ENCODE measurements at places on chromosomes 12 and 14. TPM values are rescaled to one million over a fixed set of nuclear protein-coding genes. Genes with fewer than 3 reads are reported as not detected.

Gene TAS2R7
- total RNA-seq = not detected

Gene FRMD6
- total RNA-seq = 35.7 TPM

Gene ACOT6
- total RNA-seq = not detected

Gene CCDC175
- not detected for total RNA-seq

Gene CCDC197
- total RNA-seq = not detected

Gene KCNMB4
- total RNA-seq = not detected

- DNase-seq = no peak
Measured at GRCh38 chr14:29391801-29392200, 535.8 kb downstream of the PRKD1 start.

DNA sequence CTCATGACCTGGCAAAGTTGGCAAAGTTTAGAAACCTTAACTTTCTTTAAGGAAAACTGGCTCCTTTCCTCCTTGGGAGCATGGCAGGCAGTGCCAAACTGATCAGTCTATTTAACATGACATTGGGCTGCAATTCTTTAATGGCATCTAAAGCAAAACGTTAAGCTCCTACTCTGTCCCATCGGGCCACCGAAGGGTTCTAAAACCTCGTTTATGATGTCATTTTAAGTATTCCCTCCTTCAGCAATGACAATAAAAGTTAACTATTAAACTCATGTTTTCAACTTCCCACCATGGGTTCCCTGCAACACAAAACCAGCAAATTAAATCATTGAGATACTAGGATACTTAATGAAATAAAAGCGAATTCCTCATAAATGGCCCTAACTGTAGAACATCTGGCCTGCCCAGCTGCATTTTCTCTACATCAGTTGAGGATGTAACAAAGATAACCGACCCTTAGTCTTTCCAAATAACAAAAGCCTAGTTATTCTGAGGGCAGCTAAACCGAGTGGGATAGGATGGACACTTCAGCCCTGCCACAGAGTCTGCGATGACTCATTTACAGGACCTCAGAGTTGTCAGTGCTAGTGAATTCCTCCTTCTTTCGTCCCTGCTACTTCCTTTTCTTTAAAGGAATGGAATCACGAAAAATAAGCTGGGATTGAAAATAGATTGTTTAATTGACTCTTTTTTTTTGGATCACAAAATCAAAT, 34.5 kb upstream of the RIC8B start:
- DNase-seq = no peak

- DNase-seq = no peak
Measured at GRCh38 chr12:128966203-128966810, 113.0 kb downstream of the GLT1D1 start.

GRCh38 chr12:76590131-76590530, 30.6 kb upstream of the OSBPL8 start:
- no peak for DNase-seq

DNA sequence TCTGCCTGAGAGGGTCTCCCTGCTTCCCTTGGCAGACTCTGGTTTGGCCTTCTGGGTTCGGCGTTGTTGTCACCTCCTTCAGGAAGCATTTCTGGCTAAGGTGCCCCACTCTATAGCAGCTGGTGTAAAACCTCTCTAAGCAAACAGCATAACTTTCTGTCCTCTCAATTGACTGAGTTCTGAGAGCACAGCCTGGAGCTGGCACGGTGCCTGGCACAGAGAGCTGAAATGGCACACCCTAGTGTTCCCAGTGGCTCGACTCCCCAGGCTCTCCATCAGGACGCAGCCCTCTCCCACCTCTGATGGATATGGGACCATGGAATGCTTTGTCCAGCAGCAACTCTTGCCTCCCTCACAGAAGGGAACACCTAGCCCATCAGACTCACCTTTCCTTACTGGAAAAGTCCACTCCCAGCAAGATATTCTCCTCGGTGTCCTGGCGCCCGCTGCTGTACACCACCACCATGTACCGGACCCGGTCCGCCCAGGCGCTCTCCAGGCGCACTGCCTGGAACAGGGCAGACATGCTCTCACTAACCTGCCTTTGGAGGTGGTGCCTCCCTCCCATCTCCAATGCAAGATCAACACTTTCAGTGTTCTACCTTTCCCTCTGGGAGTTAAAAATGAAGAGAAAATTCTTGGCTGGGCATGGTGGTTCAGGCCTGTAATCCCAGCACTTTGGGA, 40.6 kb downstream of the SSH1 start:
- no peak for DNase-seq

GRCh38 chr14:100726550-100727085, at the start of gene DLK1:
Gene DLK1 (plus strand): TSS chr14:100726892. CDS start chr14:100727069, 177 bp downstream.
- DNase-seq = no peak

DNA sequence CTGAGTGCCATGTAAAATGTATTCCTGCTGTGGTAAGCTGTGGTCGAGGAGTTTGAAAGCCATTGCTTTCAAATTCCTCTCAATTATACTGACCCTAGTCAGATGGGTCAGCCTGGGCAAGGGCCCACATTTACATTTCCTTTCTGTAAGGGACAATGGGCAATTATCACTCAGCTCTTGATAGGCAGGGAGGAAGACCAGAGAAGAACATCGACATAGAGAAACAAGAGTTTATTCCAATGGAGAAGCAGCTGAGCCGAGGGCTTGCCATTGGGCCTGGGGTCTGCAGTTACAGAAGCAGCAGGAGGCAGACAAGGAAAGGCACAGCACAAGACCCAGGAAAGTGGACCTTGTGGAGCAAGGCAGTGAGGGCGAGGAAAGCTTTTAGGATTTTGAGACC, 9.7 kb downstream of the NRIP2 start:
- no peak for DNase-seq

DNA sequence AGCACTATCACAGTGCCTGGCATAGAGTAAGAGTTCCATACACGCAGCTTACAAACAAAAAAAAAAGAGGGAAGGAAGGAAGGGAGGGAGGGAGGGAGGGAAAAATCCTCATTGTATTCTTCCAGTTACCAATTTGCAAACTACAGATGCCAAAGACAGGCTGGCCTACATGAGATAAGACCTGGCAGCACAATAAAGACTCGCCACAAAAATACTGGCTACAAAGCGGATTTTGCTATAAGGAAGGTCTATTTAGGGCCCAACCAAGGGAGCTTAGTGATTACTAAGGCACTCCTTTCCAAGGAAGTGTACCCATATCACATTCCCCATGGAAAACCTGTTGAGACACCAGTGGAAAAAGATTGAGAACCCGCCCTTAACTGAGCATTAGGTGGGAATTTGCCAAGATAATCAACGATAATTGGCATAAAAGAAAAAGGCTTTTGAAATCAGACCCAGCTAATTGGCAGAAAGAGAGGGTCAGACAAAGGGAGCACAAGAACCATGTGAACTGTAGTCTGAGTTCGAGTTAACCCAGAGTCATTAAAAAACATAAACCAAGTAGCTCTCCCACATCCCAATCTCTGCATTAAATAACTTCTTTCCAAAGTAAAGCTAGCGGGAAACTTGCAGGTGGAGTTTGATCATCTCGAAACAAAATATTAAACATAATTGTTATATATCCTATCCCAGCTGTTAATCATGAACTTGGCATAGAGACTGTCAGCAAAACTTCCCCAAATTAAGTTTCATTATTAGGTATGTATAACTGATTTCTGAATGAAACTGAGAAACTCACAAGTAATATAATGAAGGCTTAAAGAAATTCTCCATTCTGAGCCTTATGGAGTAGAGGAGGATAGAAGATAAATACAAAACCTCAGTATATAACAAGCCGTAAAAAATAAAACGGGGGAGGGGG, 50.1 kb downstream of the PHLDA1 start:
- no peak for DNase-seq

GRCh38 chr14:20682127-20682434, 2.3 kb upstream of the RNASE4 start:
- no peak for DNase-seq

DNA sequence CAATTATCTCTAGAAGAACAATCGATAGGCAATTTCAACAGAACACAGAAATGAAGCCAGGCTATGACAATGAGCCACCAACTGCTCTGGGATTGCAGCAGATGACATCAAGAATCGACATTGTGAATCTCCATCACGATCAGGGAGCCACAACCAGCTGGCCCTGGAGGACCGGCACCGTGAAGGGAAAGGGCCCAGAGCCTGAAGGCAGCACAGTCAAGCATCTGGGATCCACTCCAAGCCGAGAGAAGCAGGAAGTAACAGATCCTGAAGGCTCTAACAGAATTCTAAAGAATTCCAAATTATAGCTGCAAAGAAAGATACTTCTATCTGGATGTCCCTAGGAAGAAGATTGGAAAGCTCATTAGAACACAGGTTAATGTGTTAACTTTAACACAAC, 61.0 kb downstream of the LRRC74A start:
- DNase-seq = no peak

GRCh38 chr14:21494902-21495762, 16.0 kb downstream of the METTL3 start:
- peak; percentile 10 for DNase-seq

- DNase-seq = no peak
Measured at GRCh38 chr14:104187931-104188726, 49.7 kb downstream of the KIF26A start.

GRCh38 chr14:54818201-54819133, 84.2 kb downstream of the GCH1 start:
- DNase-seq = no peak

DNA sequence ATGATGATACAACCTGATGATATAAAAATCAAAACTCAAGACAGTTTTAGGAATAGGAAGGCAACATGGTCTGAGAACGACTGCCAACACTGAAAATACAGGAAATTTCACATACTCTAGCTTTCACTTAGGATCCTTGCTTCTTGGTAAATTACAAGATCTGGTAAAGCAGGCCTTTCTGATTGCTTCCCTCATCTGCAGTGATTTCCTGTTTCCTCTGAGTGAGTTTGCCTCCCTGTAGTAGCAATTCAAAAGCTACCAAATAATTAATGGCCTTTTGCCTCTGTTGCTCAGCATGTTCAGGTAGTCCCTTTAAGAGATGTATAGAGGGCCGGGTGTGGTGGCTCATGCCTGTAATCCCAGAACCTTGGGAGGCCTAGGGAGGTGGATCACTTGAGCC, 2.0 kb upstream of the IRAK3 start:
- DNase-seq = no peak

GRCh38 chr14:100407376-100408102, 84.4 kb downstream of the SLC25A47 start:
- no peak for DNase-seq

GRCh38 chr12:14416658-14417057, 51.2 kb downstream of the ATF7IP start:
- DNase-seq = peak; percentile 35

Data from Caco-2 (cell line).